ENCODE measurements at places on chromosomes 13 and 19. TPM values are rescaled to one million over a fixed set of nuclear protein-coding genes. Genes with fewer than 3 reads are reported as not detected.

Gene CD70
- total RNA-seq = 0.28 TPM

Gene UBE2L5
- total RNA-seq = not detected

Gene POP4
- total RNA-seq = 68.5 TPM

Gene KLHL1
- total RNA-seq = 0.14 TPM

Gene KLK14
- total RNA-seq = 3.9 TPM

Gene CYP4F12
- total RNA-seq = 4.2 TPM

Gene ZNF837
- 3.2 TPM for total RNA-seq

Gene IL11
- total RNA-seq = 0.74 TPM

Gene SCAMP4
- total RNA-seq = 63.4 TPM

Gene KCNK6
- total RNA-seq = 3.0 TPM

Gene FFAR2
- total RNA-seq = 2.6 TPM

Measured in lung (tissue), 17 donors.